ENCODE measurements at places on chromosomes 6 and 20. TPM values are rescaled to one million over a fixed set of nuclear protein-coding genes. Genes with fewer than 3 reads are reported as not detected.

Gene ENPP5
- 0.24 TPM for polyA plus RNA-seq

Gene DLK2
- 0.66 TPM for polyA plus RNA-seq

Gene HLA-DPA1
- 4.9 TPM for polyA plus RNA-seq

Gene SLC25A27
- polyA plus RNA-seq = 3.0 TPM

Gene STAU1
- 78.2 TPM for polyA plus RNA-seq

Gene FOXQ1
- not detected for polyA plus RNA-seq

Gene NKAIN2
- not detected for polyA plus RNA-seq

Gene PDYN
- not detected for polyA plus RNA-seq

Gene GATA5
- not detected for polyA plus RNA-seq

GRCh38 chr6:111691345-111692225 is 85.9 kb upstream of the TRAF3IP2 start:
- no peak for DNase-seq
- no peaks in the 10 kb centered on the region for H3K27me3 ChIP-seq
- H3K4me3 ChIP-seq = no peak overlapping the region
- peaks cover 60% of the 10 kb centered on the region for H3K36me3 ChIP-seq
- H3K27ac ChIP-seq = no peak overlapping the region

GRCh38 chr20:3011752-3012151 is 31.7 kb upstream of the GNRH2 start:
- DNase-seq = no peak
- no peak overlapping the region for H3K4me3 ChIP-seq
- no peaks in the 10 kb centered on the region for H3K27me3 ChIP-seq
- H3K4me1 ChIP-seq = peaks cover 7% of the 10 kb centered on the region
- no peak overlapping the region for H3K27ac ChIP-seq
- H3K36me3 ChIP-seq = peaks cover 14% of the 10 kb centered on the region

- no peak for DNase-seq
- no peak overlapping the region for H3K4me3 ChIP-seq
- no peak overlapping the region for H3K27ac ChIP-seq
- no peaks in the 10 kb centered on the region for H3K36me3 ChIP-seq
- no peaks in the 10 kb centered on the region for H3K4me1 ChIP-seq
These were observed 1.2 kb downstream of the TRDN start for GRCh38 chr6:123635567-123635966.

GRCh38 chr20:2221921-2222320 is 73.9 kb upstream of the TGM3 start:
- H3K4me1 ChIP-seq = no peaks in the 10 kb centered on the region
- no peaks in the 10 kb centered on the region for H3K27me3 ChIP-seq
- H3K36me3 ChIP-seq = peaks cover 5% of the 10 kb centered on the region
- no peak overlapping the region for H3K4me3 ChIP-seq

DNA sequence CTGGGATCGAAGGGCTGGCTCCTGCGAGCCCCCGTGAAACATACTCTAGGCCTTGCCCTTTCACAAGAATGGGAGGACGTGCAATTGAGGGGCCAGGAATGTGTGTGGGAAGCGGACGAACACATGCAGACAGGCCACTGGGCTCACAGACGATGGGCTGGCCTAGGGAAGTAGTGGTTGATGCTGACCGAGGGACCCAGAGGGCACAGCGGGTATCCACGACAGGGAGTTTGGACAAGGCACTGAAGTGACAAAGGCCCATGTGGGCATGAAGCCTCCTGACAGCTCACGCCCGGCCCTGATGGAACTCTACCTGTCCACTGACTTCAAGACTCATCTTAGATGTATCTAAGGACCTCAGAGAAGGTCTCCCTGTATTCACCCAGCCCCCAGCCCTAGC is 52.2 kb downstream of the MYH7B start:
- H3K27me3 ChIP-seq = no peaks in the 10 kb centered on the region
- no peaks in the 10 kb centered on the region for H3K4me1 ChIP-seq
- peaks cover 40% of the 10 kb centered on the region for H3K36me3 ChIP-seq
- H3K27ac ChIP-seq = no peak overlapping the region

DNA sequence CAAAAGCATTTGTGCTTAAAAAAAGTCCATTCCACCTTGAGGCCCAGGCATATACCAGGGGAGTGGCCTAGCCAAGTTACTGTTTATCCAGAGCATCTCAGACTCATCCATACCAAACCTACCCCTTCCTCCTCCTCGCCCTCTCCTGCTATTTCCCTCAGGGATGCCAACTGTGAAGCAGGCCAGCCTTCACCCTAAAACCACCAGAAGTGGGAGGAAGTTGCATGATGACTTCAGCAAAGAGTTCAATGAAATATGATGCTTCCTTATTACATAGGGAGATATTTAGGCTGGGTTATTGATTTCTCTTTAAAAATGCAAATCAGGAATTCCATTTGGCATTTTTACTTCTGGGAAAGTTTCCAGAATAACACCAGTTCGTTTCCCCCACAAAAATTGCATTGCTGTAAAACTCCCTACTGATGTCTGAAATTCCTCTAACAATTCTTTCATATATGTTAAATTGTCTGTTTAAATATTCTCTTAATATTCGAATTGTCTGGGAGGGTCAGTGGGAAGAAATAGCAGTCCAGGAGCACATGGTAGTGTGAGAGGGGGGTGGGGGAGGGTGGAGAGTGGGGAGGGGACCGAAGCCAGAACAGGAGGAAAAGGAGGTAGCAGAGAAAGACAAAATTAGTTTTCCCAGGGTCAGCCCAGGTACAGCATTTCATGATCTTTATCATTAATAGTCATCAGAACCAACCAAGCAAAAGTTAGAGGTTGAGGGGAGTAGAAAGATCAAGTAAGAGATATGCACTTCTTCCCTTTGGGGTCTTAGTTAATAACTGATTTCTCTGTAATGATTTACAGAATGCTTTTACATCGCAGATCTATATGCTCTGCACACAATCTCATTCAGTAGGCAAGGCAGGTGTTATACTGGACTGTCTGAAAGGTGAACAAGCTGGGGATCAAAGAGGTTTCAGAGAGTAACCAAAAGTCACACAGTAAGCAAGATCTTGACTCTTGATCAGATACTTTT is 1.7 kb upstream of the TCP11 start:
- peaks cover 15% of the 10 kb centered on the region for H3K4me1 ChIP-seq
- no peak overlapping the region for H3K27ac ChIP-seq
- DNase-seq = peak; percentile 56
- no peaks in the 10 kb centered on the region for H3K27me3 ChIP-seq
- H3K36me3 ChIP-seq = no peaks in the 10 kb centered on the region

DNA sequence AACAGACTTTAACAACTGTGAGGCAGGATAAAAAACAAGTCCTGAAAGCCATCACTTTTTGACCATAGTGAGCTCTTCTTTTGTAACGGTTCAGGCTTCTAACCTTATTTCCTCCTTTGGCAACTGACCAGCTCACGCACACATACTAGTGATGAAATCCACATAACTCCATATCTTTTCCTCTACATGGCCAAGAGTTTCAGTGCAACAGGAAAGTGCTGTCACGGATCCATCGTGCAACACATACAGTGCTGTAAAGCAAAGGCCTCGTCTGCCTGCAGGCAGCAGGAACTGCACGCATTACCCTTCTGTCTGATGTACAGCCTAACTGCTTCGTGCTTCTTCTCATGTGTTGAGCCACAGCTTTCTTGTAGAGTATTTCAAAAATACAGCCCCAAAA is 108.5 kb downstream of the EPM2A start:
- no peak for DNase-seq
- H3K4me3 ChIP-seq = no peak overlapping the region
- no peaks in the 10 kb centered on the region for H3K36me3 ChIP-seq
- no peak overlapping the region for H3K27ac ChIP-seq
- no peaks in the 10 kb centered on the region for H3K27me3 ChIP-seq

GRCh38 chr20:50513169-50514034 is 3.2 kb downstream of the PTPN1 start:
- H3K27me3 ChIP-seq = no peaks in the 10 kb centered on the region
- peak; percentile 87 for DNase-seq
- H3K27ac ChIP-seq = peak overlapping the region; percentile 77

GRCh38 chr20:37119356-37120036 is 23.7 kb upstream of the RBL1 start:
- no peaks in the 10 kb centered on the region for H3K4me1 ChIP-seq
- H3K36me3 ChIP-seq = no peaks in the 10 kb centered on the region
- H3K27ac ChIP-seq = no peak overlapping the region

GRCh38 chr20:51610111-51610510 is 67.6 kb upstream of the NFATC2 start:
- no peaks in the 10 kb centered on the region for H3K36me3 ChIP-seq
- no peaks in the 10 kb centered on the region for H3K27me3 ChIP-seq
- no peak overlapping the region for H3K4me3 ChIP-seq
- no peaks in the 10 kb centered on the region for H3K4me1 ChIP-seq
- DNase-seq = no peak

DNA sequence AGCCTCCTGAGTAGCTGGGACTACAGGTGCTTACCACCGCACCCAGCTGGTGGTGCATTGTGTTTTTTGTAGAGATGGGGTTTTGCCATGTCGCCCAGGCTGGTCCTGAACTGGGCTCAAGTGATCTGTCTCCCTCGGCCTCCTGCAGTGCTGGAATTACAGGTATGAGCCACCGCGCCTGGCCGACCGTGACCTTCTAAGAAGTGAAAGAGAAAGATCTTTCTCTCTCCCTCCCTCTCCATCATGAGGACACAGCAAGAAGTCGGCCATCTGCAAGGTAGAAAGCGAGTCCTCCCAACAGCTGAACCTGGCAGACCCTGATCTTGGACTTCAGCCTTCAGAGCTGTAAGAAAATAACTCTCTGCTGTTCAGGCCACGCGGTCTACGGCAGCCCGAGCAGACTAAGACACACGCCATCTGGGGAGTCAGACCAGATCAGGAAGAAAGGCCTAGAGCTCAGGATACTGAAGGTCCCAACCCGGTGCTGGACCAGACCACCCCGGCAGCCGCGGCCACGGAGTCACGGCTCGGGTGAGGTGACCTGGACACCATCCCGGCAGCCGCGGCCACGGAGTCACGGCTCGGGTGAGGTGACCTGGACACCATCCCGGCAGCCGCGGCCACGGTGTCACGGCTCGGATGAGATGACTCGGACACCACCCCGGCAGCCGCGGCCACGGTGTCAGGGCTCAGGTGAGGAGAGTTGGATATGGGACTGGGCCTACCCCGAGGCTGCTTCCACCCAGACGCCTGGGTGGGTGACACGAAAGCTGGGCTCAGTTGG is 9.6 kb downstream of the GMEB2 start:
- H3K4me3 ChIP-seq = no peak overlapping the region
- DNase-seq = no peak
- no peak overlapping the region for H3K27ac ChIP-seq
- peaks cover 5% of the 10 kb centered on the region for H3K36me3 ChIP-seq
- no peaks in the 10 kb centered on the region for H3K4me1 ChIP-seq

DNA sequence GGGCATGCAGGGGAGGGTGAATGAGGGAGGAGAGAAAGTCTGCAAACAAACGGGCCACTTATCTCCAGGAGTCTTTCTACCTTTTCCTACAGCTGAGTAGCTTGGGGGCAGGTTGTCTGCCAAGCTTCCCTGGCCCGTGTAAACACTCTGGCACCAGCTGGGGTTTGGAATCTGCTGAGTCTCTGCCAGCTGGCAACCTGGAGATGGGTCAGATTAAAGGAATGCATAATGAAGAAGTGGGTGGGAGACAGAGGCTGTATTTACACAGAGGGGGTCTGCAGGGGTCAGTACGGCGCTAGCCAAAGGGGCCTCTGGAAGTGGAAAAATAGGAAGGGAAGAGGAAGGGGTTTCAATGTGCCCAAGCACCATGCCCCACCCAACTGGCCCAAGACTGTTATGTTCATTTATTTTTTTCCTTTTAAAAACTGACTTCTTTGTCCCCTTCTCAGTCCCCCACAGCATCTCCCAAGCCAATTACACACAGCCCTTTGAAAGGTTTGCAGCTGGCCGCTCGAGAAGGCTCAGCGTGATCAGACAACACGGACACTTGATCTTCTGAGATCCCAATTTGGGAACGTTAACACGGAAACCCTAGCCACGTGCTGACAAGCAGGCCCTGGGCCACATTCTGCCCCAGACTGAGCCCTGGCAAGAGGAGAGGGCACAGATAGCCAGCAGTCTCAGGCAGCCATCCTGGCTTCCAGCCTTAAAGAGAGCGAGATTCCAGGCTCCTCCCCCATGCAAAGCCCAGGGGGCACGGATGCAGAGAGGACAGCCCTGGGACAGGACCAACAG is 25.2 kb downstream of the TRAM2 start:
- H3K27ac ChIP-seq = peak overlapping the region; percentile 74
- H3K4me3 ChIP-seq = peak overlapping the region; percentile 6
- H3K27me3 ChIP-seq = no peaks in the 10 kb centered on the region
- H3K36me3 ChIP-seq = 0 out of 2 replicates have a peak, but pooled peaks cover 9% of the 10 kb centered on the region

GRCh38 chr6:110271732-110272022 is 86.5 kb downstream of the METTL24 start:
- no peak for DNase-seq
- H3K27me3 ChIP-seq = no peaks in the 10 kb centered on the region
- H3K36me3 ChIP-seq = no peaks in the 10 kb centered on the region
- H3K27ac ChIP-seq = no peak overlapping the region
- H3K4me3 ChIP-seq = no peak overlapping the region

- DNase-seq = no peak
- H3K4me1 ChIP-seq = no peaks in the 10 kb centered on the region
- no peaks in the 10 kb centered on the region for H3K36me3 ChIP-seq
These were observed 257.7 kb downstream of the FARS2 start for GRCh38 chr6:5518936-5519491.

DNA sequence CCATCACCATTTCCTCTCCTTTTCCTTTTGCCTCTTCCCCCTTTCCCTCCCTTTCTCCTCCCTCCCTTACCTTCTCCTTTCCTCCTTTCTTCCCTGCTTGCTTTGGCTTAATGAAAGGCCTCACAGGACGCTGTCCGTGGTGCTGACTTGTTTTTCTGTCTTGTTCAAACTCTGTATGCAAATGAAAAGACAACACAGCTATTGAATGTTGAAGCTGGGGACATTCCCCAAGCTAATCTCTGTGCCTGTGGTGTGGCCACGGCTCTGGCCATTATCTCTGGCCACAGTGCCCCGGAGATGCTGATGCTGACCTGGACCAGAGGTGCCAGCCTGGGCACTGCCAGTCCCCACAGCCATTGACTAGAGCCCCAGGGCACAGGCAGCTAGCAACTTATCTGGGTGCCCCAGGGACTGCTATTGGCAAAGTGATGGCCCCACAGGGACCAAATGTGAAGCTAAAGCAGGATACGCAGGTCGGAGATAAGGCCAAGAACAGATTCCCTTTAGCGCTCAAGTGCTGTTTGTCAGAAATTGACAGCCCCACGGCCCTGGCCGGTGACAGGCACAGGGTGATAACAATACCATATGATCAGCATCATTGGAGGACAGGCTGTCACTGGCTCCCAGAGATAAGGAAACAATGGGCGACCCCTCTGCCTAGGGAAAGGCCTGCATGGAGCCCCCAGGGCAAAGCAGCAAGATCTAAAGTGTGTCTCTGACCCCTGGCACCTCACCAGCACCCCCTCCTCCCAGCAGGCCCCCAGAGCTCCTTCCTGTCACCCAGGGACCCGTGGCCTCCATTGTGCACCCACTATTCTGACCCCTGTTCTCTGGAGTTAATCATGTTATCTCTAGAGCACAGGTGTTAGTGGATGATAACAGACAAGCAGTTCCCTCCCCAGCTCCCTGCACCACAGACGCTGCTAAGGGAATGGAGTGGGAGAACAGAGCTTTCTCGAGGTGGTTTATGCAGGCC is 31.6 kb upstream of the SLC32A1 start:
- H3K27ac ChIP-seq = no peak overlapping the region
- no peak overlapping the region for H3K4me3 ChIP-seq

GRCh38 chr6:164749221-164750064 is 560.0 kb downstream of the C6orf118 start:
- no peaks in the 10 kb centered on the region for H3K36me3 ChIP-seq
- no peak overlapping the region for H3K27ac ChIP-seq
- H3K4me3 ChIP-seq = no peak overlapping the region
- peak; percentile 60 for DNase-seq
- H3K4me1 ChIP-seq = no peaks in the 10 kb centered on the region
- no peaks in the 10 kb centered on the region for H3K27me3 ChIP-seq
